Femur (tissue), 1 donor: ENCODE measurements at places on chromosomes 5 and 9.
A peak's percentile ranks its signal among the peaks of the same experiment; 100 is the strongest.

- no peak for DNase-seq
Observed at GRCh38 chr5:151662805-151663204, 23.9 kb downstream of the SPARC start.

DNA sequence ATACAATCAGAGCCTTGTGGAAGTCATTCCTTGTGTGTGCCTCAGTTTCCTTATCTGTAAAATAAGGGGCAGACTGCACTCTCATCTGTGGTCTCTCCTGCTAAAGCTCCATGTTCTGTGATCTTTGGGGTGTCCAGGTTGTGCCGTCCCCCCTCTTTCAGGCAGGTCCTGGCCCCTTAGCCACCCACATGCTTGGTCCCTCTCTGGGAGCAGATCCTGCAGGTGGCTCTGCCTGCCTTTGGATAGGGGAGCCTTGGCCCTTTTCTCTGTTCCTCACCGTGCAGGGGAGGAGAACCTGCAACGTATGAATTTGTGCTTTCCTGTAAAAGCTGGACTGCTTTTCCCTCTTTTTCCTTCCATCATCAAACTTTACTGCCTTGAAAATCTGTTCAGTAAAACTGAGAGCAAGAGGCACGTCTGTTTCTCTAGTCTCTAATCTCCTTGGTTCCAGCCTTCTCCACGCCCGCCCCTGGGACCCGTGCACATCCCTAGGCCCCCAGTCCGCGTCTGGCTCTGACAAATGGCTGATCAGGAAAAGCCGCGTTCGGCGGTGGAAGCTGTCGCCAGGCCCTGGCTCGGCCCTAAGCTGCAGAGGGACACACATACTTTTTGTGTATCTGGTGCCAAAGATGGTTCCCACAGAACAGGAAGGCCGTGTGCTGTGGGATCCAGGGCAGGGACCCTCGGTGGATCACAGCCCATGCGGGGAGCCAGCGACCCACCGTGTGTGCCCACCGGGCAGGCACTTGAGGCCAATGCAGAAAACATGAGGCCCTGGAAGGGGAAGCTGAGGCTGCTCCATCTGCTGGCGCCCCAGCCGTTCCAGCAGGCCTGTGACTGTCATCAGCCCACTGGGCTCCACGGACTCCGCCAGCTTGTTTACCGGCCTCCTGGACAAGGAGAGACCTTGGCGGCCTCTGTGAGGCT is 43.4 kb upstream of the COL5A1 start:
- peak; percentile 76 for DNase-seq

- no peak for DNase-seq
Observed at GRCh38 chr5:93069276-93069675, 511.7 kb downstream of the NR2F1-AS1 start.

DNA sequence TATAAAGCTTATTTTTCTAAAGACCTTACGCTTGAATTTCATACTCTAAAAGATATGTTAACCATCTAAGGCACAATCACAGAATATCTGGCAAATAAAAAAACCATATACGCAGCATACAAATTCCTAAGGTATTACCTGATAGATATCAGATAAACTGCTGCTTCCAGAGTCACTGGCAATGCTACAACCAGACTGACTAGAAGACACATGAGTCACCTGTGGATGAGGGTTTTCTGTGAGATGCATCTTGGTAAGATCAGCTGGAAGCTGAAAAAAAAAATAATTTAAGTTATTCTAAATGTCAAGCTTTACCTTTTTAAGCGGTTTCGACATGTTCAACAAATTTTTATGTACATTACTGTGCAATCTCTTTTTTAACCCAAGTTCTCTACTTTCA is 113.8 kb downstream of the RAPGEF6 start:
- no peak for DNase-seq

DNA sequence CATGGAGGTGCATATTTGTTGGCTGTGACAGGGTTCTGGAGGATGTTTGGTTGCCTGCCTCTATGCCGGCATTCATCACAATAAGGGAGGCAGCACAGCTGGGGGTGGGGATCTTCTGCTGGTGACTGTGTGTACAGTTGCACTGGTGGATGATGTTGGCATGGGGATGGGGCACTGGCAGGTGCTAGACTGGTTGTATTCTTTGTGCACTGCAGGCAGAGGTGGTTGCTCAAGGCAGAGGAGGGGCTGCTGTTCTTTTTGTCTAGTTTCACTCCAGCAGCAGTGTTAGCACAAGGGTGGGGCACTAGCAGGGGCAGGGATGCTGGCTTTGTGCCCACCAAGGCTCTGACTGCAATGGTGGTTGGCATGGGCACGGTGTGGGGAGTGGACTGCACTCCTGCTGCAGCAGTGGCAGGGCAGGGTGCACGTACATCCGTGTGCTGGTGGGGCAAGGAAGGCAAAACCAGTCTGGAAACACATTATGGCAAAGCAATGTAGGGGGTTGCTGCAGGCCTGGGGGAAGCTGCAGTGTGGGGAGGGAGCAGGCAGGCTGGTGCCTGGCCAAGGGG is 69.3 kb downstream of the ISOC1 start:
- DNase-seq = no peak

GRCh38 chr5:59617186-59617771 is 276.2 kb downstream of the PDE4D start:
- no peak for DNase-seq
